ENCODE measurements at places on chromosomes 7 and 10.

GRCh38 chr7:69967689-69968450 lies 369.6 kb downstream of the AUTS2 start:
- no peak for DNase-seq

DNA sequence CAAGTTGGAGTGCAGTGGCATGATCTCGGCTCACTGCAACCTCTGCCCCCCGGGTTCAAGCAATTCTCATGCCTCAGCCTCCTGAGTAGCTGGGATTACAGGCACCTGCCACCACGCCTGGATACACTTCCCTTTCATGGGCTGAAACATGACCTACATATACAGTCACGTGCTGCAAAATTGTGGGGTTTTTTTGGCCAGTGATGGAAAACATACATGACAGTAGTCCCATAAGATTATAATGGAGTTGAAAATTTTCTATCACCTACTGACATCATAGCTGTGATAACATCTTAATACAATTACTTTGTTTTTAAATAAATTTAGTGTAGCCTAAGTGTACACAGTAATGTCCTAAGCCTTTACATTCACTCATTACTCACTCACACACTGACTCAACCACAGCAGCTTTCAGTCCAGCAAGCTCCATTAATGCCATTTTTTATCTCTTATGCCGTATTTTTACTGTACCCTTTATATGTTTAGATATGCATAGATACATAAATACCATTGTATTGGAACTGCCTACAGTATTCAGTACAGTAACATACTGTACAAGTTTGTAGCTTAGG lies 79.9 kb upstream of the TMEM196 start:
- no peak for DNase-seq

GRCh38 chr7:30503274-30504212 lies 1.1 kb downstream of the GGCT start:
- DNase-seq = no peak

- no peak for DNase-seq
These were observed 482.2 kb upstream of the KLF6 start for GRCh38 chr10:4267086-4267773.

DNA sequence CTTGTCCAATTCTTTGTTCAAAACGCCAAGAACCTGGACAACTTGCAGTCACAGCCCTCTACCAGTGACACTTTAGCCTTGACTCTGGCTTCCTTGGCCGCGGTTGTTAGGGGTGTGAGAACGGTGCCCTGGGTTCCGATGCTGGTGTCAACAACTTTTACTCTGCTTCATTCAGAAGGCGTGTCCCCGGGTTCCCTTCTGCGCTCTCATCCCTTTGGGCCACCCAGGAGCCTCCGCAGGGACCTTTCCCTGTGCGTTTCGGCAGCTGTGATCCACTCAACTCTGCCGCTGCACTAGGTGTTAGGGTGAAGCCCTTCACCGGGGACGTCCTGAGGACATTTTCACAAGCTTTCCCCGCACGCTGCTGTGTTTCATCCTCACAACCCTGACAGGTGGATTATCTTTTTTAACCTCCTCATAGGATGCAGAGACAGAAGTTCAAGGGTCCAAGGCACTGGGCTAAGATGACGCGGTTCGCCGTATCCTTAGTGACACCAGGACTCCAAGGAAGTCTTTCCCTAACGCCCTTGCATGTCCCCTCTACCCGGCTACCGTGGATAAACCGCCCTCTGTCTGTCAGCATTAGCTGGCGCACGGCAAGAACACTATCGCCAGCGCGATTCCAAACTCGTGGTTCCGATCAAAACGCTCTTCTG lies 133.5 kb upstream of the SHH start:
- DNase-seq = no peak

DNA sequence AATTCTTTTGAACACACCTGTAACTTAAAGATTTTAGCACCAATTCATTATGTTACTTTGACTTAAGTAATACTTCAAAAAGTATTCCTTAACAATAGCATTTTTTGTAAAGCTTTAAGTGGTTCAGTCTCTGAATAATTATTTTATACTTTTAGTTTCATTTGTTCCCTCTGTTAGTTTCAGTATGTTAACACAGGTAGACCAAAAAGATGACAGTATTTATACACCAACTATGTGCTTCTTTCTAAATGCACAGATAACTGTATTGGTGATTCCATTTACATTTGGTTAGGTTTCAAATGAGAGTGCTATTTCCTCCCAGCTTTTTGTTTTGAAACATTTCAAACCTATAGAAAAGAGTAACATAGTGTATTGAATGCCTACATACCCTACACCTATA lies 14.0 kb downstream of the RALA start:
- DNase-seq = no peak

Data from hematopoietic multipotent progenitor cell treated with erythropoietin and hydrocortisone succinate and interleukin-3 and kit ligand, for 17 days (in vitro differentiated cells).